ENCODE measurements at places on chromosomes 2 and 18.

- peak; percentile 73 for DNase-seq
Observed at GRCh38 chr18:74457043-74457724, at the start of gene DIPK1C. DIPK1C (minus strand) TSS chr18:74457308; CDS start chr18:74457259, 49 bp downstream.

DNA sequence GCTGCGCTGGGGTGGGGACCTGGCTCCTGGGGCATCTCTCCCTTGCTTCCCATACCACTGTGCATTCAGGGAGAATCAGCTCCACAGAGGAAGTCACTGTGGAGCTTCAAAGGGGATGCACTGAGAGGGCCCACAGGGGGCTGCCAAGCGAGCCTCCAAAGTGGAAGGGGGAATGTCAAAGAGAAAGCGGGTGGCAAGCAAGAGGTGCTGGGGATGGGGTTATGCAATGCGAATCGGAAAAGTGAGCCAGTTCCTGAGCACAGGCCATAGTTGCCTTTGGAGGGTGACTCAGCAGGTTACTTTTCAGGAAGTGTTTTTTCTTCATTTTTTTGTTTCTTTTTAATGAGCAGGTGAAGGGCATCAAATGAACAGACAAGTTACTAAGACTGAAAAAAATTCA lies 17.6 kb downstream of the PMAIP1 start:
- DNase-seq, result no peak

GRCh38 chr18:72840109-72840508 lies 27.7 kb downstream of the NETO1 start:
- no peak for DNase-seq

DNA sequence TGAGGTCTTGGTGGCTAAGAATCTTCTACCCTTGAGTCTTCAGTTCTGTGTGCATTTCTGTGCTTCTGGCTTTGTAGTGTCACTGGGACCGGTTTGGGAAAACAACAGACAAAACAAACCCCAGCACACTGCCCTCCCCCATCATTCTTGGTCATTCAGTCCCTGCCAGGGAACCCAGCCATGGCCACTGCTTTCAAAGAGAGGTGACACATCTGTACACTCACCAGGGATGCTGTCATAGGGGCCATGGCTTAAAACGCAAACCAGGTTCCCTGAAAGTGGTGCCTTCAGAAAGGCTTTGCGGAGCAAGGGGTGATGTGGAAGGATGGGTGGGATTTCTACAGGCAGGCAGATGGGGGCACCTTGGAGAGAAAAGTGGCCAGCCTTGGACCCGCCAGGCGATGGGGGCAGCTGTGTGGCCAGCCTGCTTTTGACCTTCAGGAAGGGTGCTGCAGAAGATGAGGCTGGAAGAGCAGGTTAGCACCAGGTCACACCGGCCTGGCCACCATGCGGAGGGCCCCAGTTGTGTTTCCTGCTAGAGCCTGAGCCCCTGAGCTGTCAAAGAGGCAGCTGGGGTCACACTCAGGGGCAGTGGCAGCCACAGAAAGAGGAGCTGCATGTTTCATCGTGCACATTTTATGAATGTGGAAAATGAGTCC lies 101.3 kb downstream of the INHBB start:
- DNase-seq, result no peak

DNA sequence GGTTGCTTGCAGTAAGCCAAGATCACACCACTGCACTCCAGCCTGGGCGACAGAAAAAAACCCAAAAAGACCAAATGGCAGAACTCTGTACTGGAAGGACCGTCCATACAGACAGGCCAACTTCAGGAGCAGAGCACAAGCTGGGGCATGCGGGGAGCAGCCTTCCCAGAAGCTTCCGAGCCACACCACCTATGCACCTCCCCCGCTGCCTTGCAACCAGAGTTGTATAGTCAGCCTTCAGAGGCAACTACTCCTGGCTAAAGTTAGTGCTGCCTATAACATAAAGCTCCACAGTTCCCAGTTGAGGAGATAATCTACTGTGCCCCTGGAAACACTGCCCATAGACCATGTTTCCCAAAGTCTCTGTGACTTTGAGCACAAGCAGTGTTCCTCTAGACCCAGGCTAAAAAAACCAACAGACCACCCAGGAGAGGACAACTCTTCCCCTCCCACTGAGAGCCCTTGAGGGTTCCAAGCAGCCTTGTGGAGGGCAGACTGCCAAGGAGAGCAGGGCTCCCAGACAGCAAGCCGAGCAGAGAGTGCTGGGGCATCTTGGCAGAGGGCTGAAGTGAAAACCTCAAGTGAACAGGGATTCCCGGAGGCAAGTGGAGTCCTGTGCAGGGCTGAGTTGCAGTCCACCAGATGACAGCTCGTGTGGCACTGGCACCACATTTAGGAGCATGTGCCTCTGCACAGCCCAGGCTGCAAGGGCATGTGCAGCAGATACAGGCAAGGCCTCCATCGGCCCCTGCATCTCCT lies 6.8 kb downstream of the SFT2D3 start:
- peak; percentile 51 for DNase-seq

- no peak for DNase-seq
Observed at GRCh38 chr18:59352250-59352855, 6.7 kb downstream of the LMAN1 start.

DNA sequence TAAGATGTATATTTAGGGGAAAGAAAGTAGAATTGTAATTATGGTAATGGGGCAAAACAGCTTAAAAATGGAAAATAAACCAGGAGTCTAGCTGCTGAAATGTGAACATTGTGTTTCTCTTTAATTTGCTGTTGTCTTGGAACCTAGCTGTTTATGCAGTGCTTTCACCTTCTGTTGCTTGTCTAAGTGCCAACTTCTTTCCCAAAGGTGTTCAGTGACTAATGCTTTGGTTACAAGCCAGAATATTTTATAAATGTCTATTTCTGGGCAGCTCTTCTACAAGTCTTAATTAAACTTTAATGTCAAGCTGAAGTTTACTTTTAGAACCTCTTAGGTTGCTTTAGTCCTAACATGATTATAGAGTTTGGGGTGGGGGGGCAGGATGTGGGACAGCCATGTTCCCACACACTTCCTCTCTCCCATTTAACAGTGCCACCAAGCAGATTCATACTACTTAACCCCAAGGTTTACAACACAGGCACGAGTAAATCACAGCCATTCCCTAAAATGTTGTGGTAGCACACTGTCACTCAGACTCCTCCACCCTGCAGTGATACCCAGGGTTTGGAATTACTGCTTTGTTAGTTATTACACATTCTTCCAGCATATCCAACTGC lies 60.6 kb downstream of the ITGA4 start:
- no peak for DNase-seq

DNA sequence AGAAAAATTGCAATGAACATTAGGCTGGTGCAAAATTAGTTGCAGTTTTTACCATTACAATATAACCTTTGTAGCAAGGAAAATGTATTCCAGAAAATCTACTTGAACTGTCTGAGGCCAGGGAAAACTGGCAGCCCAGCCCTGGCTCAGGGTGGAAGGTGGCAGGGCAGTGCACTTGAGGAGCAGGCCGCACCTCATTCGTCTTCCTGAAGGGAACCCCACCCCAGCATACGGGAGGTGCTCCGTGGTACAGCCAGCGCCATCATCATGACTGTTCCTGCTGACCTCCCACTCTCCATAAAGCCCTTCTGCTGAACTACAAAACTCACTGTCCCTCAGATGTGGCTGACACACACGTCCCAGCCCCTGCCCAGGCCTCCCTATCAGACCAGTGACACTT lies 65.9 kb upstream of the TFCP2L1 start:
- DNase-seq, result no peak

GRCh38 chr2:75561566-75562512 lies 1.1 kb upstream of the EVA1A start:
- no peak for DNase-seq

- no peak for DNase-seq
Observed at GRCh38 chr2:181054256-181054655, 73.9 kb downstream of the UBE2E3 start.

DNA sequence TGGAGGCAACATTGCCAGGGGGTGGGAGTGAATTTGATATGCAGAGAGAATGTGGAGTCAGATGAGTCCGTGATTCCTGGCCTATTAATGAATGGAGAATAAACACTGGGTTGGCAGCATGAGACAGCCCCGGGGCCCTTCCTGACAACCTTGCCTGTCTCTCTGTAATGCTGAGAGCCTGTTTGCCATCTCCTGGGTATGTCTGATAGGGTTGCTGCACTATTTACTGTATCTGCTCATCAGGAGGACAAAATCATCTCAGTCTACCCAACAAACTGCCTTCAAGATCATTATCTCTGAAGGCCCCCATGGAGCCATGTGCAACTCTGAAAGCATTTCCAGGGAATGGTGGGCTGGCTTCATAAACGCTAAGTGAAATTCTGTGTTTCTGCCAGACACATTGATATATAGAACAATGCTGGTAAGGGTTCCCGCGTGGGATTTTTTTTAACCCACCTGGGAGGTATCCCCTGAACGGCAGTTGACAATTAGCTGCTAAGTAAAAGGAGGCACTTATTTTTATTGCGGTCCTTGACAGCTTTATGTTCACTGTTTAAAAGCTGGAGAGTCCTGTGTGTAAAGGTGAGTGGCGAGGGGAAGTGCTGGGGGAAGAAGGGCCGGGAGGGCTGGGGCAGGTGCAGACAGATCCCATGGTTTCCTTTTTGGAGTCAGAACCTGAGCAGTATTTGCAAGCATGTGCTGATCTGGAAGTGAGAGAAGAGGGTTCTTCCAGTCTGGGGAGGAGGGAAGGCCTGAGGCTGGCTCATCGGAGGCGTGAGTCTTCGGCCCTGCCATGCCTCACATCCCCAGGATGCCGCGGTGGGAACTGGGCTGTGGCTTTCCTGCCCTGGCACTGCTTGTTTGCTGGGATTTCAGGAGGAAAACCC lies 64.8 kb downstream of the ARHGAP25 start:
- no peak for DNase-seq

DNA sequence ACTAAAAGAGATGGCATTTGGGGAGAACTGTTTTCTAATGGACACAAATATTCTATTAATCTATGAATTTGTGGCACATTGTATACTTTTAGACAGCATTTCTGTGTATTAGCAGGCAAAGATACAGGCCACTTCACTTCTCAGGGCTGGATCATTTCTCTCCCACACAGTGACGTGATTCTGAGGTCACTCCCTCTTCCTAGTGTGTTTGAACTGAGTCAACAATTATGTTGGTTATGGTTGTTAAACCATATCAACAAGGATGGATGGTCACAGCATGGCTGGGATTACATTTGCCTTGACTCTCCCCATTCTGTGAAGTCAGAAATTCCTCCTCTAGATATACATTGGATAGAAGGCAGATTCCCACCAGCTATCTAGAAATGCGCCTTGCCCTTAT lies 11.6 kb downstream of the NOSTRIN start:
- DNase-seq, result no peak

- DNase-seq, result no peak
Observed at GRCh38 chr2:175619179-175620045, 382.7 kb downstream of the LNPK start.

GRCh38 chr2:75465317-75465984 lies 95.3 kb downstream of the EVA1A start:
- no peak for DNase-seq

- DNase-seq, result no peak
Observed at GRCh38 chr2:240461471-240462072, 26.1 kb downstream of the GPC1 start.

GRCh38 chr2:204670124-204670523 lies 124.8 kb downstream of the PARD3B start:
- no peak for DNase-seq

GRCh38 chr2:200469708-200470211 lies 40.1 kb downstream of the KCTD18 start:
- DNase-seq, result peak; percentile 69

DNA sequence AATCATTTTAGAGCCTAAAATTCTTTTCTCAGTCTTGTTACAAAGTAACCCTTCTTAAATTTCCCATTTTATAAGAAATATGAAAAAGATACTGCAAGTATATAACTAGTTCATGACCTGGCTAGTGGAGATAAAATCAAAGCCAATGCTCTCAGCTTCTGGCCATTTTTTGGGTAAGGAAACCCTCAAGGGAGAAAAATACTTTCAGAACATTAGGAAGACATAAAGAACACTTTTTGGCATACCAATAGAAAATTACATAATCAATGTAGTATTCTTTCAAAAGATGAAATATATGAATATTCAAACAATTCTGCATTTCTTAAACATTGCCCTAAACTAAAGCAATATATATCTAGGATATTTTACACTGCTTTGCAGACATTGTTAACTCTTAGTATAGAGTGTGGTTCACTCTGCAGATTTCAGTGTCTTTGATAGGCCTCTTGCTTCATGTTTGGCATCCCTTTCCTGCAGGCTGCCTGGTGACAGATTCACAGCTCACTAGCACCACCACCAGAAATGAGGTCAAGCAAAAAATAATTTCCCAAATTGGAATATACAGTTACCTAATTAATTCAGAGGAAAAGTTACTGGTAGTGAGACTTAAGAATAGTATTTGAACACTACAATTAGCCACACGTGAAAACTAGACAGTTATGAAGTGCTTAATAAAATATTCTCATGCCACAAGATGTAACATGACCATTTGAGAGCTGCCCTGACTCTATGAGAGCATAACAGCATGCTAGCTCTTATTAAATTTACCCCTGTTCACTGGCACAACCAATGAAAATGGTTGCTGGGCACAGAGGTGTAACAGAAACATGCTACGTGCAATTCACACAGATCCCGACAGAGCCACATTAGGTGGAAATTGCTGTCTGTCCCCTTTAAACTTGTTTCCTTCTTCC lies 36.0 kb downstream of the PAIP2B start:
- DNase-seq, result peak; percentile 35

DNA sequence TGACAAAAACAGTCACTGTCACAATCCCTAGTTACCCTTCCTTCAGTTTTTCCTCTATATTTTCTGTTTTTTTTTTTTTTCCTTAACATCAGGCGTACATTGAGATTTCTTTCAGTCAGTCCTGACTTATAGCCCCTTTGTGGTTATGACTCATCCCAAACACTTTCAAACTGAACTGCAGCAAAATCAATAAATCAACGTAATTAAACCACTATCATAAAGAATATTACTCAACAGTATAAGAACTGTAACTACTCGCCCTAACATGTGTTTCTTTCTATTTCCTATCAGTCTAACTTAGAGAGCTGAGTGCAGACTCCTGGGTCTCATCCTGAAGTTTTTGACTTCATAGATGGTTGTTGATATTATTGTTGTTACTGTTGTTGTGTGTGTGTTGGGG lies 523.5 kb downstream of the LRRTM4 start:
- DNase-seq, result no peak

DNA sequence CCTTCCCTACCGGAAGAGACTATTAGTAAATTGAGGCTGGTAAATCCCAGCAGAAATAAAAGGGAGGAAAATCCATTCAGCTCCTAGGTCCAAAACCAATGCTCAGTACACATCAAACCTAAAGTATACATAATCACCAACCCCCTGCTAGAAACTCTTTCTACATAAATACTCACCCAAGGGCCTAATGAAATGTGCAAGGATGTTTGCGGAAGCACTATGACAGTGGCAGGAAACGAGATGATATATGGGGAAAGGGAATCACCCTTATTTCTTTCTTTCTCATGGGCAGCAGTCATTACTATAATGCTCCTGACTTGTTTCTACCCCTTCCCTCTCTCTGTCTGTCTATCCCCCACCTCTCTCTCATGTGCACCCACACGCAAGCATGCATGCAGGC lies 1.3 kb upstream of the SCTR start:
- DNase-seq, result no peak

- no peak for DNase-seq
Observed at GRCh38 chr18:36314098-36314497, 16.6 kb downstream of the FHOD3 start.
